ENCODE measurements at places on chromosomes 3 and 15.

- no peak for DNase-seq
These were observed 60.0 kb downstream of the MAGEF1 start for GRCh38 chr3:184651904-184652303.

DNA sequence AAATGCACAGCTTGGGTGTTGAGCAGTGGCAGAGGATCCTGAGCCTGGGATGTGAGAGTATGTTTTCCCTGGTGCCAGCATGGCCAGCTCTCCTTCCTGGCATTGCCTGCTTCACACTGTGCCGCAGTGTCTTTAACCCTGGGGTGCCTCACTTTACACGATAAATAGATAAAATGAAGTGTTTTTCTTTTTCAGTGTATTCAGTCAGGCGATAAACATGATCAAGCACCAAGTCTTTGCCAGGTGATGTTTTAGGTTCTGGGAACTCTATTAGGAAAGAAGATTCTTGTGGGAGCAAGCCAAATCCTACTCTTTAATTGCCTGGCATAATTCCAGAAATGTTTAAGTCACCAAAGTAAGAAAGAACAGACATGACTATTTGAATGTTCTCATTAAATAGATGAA lies 14.0 kb downstream of the ABHD6 start:
- no peak for DNase-seq

DNA sequence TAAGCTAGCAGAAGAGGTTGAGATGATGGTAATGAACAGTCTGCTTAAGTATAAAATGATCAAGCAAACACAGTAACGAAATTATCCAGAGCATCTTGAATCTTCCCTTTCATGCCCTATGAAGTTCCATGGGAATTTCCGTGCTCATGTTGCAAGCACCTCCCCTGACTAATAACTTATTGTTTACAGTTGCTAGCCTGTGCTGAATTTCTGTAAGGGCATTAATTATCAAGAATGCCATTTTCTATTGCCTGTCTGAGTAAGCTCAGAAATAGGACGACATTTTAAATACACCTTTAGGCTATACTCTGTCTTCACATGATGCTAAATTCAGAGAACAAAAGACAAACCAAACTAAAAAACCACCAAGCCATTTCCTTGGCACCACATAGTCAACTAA lies 257.5 kb upstream of the LRTM1 start:
- no peak for DNase-seq

- no peak for DNase-seq
These were observed 9.7 kb upstream of the SLC28A2 start for GRCh38 chr15:45242289-45242688.

GRCh38 chr15:23565395-23566070 lies at the start of gene MKRN3:
TSS of gene MKRN3 (plus strand) at chr15:23565674. CDS start at chr15:23565783, 109 bp downstream.
- no peak for DNase-seq

DNA sequence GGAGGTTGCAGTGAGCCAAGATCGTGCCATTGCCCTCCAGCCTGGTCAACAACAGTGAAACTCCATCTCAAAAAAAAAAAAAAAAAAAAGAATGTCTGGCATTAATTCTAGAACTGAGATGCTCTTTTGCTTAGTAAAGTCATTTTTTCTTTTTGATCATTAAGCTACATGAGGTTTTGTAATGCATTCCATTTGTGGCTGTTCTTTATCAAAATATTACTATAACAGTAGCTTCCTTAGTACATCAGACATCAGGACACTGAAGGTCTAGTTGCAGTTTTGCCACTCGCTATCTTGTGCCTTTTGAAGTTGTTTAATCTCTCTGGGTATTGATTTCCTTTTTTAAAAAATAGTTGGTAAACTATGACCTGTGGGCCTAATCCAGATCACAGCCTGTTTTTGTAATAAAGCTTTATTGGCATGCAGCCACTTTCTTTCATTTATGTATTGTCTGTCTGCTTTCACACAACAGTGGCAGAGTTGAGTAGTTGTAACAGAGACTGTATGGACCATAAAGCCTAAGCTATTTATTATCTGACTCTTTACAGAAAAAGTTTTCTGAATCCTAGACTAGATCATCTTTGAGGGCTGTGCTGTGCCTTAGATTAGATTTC lies 76.6 kb downstream of the SLC25A26 start:
- no peak for DNase-seq

- no peak for DNase-seq
These were observed 180.7 kb upstream of the TTC14 start for GRCh38 chr3:180421221-180421620.

DNA sequence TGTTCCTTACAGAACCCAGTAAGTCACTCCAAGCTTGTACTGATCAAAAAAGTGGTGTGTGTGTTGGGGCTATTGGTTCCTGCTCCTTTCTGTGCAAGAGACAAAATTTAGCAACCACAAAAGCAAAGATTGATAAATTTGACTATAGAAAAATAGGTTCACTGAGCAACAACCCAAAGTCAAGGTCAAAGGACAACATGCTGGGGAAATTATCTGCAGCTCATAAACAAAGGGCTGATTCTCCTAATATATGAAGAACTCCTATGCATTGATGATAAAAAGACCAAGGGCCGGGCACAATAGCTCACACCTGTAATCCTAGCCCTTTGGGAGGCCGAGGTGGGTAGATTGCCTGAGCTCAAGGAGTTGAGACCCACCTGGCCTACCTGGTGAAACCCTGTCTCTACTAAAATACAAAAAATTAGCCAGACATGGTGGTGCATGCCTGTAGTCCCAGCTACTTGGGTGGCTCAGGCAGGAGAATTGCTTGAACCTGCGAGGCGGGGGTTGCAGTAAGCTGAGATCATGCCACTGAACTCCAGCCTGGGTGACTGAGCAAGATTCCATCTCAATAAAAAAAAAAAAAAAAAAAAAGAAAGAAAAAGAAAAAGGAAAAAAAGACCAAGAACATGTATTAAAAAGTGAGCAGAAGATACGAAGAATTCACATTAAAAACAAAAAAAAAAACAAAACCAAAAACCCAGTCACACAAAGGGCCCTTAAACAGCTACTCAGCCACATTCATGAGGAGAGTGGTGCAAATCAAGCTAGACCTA lies 29.8 kb downstream of the PPCDC start:
- DNase-seq: no peak

DNA sequence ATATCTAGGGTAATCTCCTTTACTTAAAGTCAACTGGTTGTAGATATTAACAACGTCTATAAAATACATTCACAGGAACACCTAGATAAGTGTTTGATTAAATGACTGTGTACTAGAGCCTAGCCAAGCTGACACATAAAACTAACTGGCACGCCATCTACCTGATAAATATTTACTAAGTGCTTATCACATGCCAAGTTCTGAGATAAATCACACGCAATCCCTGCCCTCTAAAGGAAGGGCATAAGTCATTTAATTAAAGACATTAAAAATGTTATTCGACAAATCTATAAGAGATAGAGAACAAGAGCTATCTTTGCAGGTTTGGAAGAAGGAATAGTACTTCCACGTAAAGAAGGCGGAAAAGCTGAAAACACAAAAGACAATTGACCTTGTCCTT lies 11.1 kb upstream of the MB21D2 start:
- no peak for DNase-seq

DNA sequence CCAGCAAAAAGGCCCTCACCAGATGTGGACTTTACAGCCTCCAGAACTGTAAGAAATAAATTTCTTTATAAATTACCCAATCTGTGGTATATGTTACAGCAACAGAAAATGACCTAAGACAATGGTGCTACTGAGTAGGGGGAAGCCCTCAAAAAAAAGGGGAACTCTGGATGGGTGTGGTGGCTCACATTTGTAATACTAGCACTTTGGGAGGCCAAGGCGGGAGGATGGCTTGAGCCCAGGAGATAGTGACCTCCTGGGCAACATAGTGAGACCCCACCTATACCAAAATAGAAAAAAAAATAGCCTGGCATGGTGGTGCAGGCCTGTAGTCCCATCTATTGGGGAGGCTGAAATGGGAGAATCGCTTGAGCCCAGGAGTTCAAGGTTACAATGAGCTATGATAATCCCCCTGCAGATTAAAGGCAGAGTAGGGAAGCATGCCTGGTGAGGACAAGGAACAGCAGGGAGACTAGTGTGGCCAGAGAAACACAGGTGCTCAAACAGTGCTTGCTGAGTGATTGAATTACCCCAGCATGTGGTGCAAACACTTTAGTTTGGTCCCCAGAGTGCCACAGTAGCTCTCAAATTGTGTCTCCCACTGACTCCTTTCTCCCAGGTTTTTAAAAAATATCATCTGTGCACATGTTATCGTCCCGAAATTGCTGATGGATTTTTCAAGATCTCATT lies 13.9 kb upstream of the USP3 start:
- peak; percentile 68 for DNase-seq

DNA sequence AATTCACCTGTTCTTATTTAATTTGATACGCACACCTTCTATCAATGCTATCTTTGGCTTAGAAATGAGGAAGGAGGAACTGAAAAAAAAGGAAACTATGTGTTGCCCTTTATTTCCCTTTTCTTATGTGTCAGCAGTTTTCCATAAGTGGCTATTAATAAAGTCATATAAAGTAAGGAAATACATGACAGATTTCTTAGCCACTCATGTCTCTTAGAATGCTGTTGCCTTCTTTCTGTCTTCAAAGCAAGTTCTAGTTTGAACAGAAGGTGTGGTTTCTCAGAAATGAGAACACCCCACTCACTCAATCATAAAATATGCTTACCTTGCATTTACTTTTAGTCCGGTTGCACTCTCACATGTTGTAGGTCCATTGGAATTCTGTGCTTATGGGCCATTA lies 640.5 kb upstream of the GRM7 start:
- no peak for DNase-seq

DNA sequence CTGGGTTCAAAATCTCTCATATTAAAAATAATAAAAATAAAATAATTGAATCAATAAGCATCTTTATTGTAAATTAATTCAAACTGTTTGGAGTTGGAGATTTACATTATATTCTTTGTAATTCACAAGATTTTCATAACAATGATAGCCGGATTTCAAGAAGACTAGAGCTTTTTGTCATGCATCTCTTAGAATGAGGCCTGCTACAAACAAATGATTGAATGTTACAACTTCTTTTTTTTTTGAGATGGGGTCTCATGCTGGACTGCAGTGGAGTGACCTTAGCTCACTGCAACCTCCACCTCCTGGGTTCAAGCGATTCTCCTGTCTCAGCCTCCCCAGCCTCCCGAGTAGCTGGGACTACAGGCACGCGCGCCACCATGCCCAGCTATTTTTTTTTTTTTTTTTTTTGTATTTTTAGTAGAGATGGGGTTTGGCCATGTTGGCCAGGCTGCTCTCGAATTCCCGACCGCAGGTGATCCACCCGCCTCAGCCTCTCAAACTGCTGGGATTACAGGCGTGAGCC lies 3.5 kb downstream of the SLTM start:
- DNase-seq: no peak

- DNase-seq: no peak
These were observed 73.9 kb upstream of the TMEM108 start for GRCh38 chr3:132964266-132964665.

GRCh38 chr15:58738046-58738707 lies 11.3 kb downstream of the ADAM10 start:
- no peak for DNase-seq

GRCh38 chr3:131535596-131535995 lies 32.8 kb upstream of the MRPL3 start:
- DNase-seq: no peak

DNA sequence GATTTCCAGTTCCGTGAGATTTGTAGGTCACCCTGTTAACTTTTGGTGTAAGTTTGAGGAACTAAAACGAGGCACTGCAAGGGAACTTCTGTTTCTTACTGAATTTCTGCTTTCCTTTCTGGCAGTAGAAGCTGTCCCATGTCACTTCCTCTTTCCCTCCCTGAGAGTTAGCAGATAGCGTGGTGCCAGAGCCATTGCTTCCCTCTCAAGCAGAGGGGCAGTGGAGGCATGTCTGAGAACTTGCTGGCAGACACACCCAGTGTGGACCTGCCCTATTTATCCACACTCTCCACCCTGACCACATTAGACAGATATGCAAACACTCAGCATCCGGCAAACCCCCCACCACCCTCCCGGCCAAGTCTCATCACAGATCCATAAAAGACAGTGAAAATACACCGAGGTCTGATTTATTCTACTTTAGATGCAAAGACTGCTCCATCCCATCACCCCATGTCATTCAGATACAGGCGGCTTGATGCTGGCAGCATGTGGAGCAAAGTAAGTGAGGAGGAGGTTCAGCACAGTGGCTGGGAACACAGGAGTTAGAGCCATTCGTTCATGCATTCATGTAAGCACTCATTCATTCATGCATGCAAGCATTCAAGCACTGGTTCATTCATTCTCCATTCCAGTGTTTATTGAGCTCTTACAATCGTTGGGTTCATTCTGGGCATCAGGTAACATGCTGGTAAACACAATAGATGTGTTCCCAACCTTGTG lies 324.7 kb downstream of the SHQ1 start:
- no peak for DNase-seq

GRCh38 chr3:160001850-160002623 lies 13.4 kb downstream of the IL12A start:
- DNase-seq: no peak

DNA sequence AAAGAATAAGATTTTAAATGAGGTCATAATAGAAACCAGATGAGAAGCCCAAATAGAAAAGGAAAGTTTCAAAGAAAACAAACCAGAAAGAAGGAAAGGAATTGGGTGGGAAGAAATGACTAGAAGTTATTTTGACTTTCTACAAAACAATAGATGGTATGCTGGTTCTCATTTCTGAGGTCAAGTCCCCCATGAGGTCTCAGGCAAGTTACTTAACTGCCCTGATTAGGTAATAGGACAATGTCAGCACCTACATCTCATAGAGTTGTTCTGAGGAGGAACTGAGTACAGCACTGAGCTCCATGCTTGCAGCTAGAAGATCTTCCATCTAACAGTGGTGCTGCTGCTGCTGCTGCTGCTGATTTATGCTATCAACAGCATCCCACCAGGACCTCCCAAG lies 185.9 kb downstream of the ERC2 start:
- no peak for DNase-seq

- DNase-seq: no peak
These were observed 14.3 kb upstream of the CCNL1 start for GRCh38 chr3:157174290-157174648.

DNA sequence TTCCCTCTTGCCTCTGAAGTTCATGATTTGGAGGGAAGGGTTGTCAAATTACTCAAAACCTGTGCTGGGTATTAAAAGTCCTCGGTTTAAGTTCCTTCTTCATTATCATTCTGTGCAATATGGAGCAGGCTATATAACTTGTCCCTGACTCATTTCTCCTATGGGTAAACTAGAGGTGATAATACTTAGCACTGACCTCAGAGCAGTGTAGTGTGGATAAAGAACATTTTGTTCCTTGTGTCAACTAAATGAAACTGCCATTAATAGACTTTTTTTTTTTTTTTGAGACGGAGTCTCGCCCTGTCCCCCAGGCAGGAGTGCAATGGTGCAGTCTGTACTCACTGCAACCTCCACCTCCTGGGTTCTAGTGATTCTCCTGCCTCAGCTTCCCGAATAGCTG lies 2.2 kb upstream of the BBX start:
- no peak for DNase-seq

Measured in natural killer cell treated with Interleukin-12 subunit alpha and Interleukin-12 subunit beta and Interleukin-15 and Interleukin-18, amount 100 ng/mL, for 72 hours (primary cell).